ENCODE measurements at places on chromosomes 16 and 17.

DNA sequence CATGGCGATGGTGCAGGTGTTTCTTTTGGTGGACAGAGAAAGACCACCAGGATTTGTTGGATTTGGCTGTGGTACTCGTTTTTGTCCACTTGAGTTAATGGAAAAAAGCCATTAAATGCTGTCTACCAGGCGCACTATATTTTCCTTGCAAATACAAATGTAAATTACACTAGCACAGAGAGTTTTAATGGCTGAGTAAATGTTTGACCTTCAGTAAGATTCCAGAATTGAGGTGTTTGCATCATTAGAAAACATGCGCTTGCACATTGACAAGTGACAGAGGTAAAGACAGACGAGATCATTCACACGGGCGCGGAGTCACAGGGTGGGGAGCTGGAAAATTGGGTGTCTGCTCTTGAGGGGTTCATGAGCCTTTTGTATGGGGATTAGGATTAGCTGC is 53.5 kb upstream of the AKTIP start:
- no peak for DNase-seq

- DNase-seq, result no peak
These were observed 84.3 kb downstream of the TNFRSF13B start for GRCh38 chr17:16887523-16888095.

GRCh38 chr17:21095735-21096134 is 31.0 kb upstream of the DHRS7B start:
- DNase-seq, result no peak

DNA sequence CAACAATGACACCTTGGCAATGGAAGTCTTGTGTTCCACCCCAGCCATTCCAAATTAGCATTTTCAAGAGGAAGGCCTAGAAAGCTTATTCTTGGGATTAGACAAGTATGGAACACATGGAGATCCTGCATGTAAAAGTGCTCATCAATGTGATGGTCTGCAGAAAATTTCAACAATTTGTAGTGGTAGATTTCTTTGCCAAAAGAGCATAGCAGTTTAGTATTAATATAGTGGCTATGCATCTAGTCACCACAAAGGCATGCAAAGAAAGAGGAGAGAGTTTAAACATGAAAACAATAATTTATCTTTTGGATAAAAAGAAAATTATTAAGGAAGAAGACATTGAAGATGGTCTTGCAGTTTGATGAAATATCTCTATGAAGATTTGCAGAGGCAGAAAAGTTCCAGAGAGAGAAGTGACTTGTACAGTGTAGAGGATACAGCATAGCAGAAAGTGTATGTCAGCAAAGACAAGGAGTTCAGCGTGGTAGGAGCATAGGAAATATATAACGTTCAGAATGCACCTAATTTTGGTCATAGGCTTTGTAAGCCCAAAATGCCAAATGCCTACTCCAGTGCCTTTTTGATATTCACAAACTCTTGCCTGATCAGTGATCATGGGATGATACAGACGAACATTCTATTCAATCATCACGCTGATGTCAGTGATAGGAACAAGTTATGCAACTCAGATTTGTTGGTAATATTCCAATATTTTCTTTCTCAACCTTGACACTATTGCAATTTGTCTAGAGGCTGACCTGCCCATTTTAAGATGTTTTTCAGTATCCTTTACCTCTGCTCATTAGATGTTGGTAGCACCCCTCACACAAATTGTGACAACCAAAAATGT is 727.9 kb upstream of the SOX9 start:
- no peak for DNase-seq

DNA sequence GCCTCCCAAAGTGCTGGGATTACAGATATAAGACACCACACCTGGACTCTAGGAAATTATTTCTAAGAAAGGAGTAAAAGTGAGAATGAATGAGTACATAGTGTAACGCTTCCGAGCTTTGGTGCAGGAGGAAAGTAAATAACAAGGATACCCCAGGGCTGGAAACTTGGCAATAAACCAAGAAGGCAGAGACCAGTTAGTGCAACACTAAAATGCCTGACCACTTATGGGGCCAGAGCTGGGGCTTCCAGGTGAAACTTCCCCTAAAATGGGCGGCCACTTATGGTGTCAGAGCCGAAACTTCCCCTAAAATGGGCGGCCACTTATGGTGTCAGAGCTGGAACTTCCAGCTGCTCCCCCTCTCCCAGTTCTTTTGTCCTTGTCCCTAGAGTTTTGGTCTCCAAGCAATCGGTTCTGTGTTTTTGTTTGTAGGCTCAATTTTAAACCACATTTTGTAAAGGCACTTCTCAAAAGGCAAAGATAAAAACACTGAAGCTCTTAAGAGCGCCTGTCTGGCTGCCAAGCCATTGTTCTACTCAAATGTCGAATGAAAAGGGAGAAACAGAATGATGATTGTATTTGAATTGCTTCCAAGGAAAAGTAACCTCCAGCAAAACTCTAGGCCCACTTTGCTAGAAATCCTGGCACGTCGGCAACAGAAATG is 63.9 kb downstream of the NXN start:
- no peak for DNase-seq

GRCh38 chr17:51056813-51057510 is 63.7 kb downstream of the SPAG9 start:
- DNase-seq, result no peak

GRCh38 chr17:81631482-81631881 is 5.4 kb downstream of the NPLOC4 start:
- no peak for DNase-seq

DNA sequence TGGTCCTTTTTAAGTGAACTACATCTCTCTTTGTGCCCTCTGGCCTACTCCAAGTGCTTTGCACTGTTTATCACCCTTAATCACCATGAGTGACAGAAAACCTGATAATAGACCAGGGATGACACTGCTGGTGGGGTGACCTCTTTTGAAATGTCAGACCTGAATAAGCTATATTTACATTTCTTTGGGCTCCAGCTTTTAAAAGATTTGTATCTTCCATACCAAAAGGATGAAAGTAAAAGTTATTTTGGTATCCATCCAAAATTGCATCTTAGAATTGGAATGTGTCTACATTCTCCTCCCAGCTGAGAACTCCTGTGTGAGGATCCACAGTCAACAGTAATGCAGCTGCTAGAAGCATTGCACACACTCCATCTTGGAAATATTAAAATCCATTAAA is 370.0 kb downstream of the CDH11 start:
- DNase-seq, result no peak

- no peak for DNase-seq
These were observed 26.2 kb downstream of the C16orf78 start for GRCh38 chr16:49399594-49400364.

DNA sequence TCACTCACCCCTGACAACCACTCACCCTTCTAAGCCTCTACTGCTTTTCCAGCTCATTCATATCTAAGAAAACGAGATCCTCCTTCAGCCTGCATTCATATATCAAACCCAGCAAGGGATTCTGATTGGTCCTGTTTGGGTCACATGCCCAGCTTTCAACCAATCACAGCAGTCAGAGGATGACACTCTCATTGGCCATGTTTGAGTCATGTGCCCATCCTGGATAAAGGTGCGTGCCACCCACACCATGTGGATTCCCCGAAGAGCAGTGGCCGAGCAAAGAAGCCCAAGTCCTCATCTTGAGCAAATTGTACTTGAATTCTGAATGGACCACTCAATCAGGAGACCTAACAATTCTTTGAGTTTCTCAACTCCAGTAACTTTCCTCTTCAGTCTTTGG is 45.0 kb downstream of the SCNN1G start:
- no peak for DNase-seq

DNA sequence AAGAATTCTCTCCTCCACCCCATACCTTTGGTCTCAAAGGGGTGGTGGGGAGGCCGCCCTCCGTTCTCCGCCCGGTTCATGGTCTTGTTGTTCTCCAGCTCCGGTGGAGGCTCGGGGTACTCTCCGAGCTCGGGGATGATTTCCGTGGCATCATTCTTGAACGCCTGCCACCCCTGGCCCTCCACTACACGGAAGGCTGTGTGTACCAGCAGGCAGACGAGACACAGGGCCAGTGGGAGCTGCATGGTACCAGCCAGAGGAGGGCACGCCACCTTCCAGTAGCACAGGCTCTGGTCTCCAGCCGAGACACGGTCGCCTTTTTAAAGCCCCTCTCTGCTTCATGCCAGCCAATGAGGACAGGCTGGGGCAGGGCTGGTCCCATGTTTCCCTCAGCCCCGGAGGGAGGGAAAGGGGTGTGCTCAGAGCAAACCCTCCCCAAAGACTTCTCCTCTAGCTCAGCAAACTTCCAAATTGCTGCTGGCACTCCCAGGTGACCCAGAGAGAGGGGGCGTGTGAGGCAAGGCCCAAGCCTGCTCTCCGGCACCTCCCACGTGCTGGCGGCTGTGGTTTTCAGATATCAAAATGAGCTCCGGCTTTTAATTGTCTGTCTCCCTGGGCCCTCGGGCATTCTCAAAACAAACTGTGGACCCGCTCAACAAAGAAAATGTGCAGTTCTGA is at the start of gene SOST:
Gene SOST (minus strand): TSS at position 295 of the 678 bp plus-strand sequence. CDS start 50 bp downstream, at position 245.
- DNase-seq, result no peak

- DNase-seq, result no peak
These were observed 6.1 kb downstream of the ABR start for GRCh38 chr17:1173432-1174262.

GRCh38 chr17:78783711-78784324 is 1.7 kb upstream of the CYTH1 start:
- no peak for DNase-seq

DNA sequence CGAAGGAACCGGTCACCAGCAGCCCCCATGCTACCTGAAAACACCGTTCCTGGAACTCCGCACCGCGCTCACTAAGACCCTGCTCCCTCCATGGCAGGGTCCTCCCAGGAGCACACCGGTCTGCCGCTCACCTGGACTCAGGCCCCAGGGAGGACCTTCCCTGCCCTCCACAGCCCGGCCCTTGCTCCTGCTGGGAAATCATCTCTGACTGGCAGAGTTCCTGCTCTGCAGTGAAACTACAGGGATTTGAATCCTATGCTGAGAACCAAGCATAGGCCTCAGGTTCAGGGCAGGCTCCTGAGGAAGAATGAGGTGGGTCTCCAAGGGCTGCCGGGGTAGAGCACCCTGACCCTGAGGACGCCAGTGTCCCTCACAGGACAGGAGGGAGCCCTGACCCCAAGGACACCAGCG is 88.5 kb downstream of the KCNJ12 start:
- DNase-seq, result no peak

GRCh38 chr16:15616475-15617165 is 26.3 kb downstream of the MARF1 start:
- no peak for DNase-seq

- DNase-seq, result no peak
These were observed 1.8 kb upstream of the NDE1 start for GRCh38 chr16:15648135-15648730.

DNA sequence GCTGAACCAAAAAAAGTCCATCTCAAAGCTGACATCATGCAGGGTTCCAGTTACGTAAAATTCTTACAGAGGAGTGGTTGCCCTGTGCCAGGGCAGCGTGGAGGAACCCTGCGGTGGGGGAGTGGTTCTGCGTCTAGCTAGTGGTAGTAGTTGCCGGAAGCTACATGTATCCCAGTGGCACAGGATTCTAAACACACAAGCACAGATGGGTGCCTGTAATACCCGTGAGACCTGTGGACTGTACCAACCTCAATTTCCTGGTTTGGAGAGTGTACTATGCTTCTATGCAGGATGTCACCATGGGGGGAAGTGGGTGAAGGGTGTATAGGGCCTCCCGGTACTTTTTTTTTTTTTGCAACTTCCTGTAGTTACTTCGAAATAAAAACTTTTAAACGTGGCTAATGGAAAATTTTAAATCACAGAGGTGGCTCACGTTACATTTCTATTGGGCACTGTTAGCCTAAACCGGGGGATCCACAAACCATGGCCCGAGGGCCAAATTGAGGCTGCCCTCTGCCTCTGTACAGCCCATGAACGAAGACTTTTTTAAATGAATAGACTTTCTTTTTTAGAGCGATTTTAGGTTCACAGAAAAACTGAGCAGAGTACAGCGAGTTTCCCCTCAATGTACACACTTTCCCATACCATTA is 38.5 kb downstream of the TBC1D16 start:
- peak; percentile 98 for DNase-seq

- no peak for DNase-seq
These were observed 17.2 kb upstream of the RBFOX3 start for GRCh38 chr17:79627766-79628690.

DNA sequence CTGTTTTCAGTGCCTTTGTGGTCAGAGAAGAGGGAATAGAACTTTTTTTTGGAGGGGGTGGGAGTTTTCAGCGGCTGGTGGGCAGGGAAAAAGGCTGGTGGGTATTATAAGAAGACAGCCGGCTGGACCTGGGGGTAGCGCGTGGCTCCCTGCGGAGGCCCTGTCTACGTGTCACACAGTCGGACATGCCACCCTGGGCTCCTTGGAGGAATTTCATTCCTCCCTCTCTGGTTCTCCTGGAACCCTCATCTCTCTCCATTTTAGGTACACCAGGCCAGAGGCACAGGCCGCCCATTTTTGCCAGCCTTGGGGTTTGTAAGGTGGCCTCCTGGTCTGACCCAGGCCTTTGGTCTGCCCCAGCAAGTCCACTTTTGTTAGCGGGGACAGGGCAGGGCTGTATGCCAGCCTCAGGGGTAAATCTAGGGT is 908 bp downstream of the FKBP10 start:
- DNase-seq, result no peak

- DNase-seq, result no peak
These were observed 305.1 kb upstream of the GOT2 start for GRCh38 chr16:59039066-59039720.

DNA sequence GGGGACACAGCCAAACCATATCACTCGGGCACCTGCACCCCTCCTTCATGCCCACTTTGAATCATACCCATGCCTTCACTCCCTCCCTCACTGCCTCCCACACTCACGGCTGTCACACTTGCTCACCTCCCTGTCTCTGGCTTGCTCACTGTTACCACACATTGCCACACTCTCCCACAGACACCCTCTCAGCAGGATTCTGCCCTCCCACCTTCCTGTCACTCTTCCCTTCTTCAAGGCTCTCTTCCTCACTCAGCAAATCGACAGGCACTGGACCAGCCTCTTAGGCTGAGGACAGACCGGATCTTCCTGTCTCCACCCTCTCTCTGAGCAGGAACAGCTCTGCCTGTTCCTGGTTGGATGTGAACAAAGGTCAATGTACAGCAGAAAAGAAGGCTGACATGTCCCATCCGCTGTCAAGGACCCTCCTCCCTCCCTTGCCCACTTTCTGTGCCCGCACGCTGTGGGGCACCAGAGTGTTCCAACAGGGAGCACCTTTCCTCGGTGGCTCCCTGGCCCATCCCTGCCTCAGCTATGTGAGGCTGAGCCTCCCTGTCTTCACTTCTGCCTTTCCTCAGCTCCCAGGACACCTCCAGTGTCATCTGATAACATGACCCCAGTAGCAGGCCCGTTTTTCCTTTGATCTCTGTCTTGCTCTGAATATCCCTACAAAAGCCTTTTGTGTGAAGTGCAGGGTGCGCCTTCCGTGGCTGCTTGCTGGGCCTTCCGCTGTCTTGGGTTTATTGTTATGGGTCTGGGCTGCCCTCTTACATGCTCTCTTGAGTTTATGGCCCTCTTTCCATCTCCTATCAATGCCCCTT is 47.0 kb downstream of the CCDC182 start:
- no peak for DNase-seq

- DNase-seq, result no peak
These were observed 164.6 kb downstream of the CPPED1 start for GRCh38 chr16:12639044-12639443.

Measured in T-helper 1 cell (primary cell).